ENCODE measurements at places on chromosomes 2 and 18. TPM values are rescaled to one million over a fixed set of nuclear protein-coding genes. Genes with fewer than 3 reads are reported as not detected.
A peak's percentile ranks its signal among the peaks of the same experiment; 100 is the strongest.

GRCh38 chr18:75799449-75800330 is 372.2 kb upstream of the SMIM21 start:
- no peaks in the 10 kb centered on the region for H3K36me3 ChIP-seq
- H3K4me1 ChIP-seq: no peaks in the 10 kb centered on the region
- H3K27ac ChIP-seq: no peak overlapping the region
- H3K27me3 ChIP-seq: no peaks in the 10 kb centered on the region

DNA sequence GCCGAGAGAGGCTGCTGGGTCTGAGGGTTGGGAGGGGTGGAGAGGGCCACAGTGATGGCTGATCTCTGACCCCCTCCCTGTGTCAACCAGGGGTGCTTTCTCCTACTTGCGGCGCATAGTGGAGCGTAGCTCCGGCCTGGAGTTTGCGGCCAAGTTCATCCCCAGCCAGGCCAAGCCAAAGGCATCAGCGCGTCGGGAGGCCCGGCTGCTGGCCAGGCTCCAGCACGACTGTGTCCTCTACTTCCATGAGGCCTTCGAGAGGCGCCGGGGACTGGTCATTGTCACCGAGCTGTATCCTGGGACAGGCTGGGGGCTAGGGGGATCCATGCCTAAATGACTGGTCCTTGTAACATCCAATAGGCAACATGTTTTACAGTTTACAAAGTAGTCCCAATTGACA is 20.9 kb upstream of the GMPPA start:
- H3K4me1 ChIP-seq: no peaks in the 10 kb centered on the region
- no peak for DNase-seq
- no peaks in the 10 kb centered on the region for H3K27me3 ChIP-seq
- no peaks in the 10 kb centered on the region for H3K36me3 ChIP-seq

- no peak overlapping the region for H3K4me3 ChIP-seq
- no peak overlapping the region for H3K27ac ChIP-seq
- H3K36me3 ChIP-seq: peaks cover 91% of the 10 kb centered on the region
These were observed 29.6 kb downstream of the PTCD3 start for GRCh38 chr2:86135653-86136052.

DNA sequence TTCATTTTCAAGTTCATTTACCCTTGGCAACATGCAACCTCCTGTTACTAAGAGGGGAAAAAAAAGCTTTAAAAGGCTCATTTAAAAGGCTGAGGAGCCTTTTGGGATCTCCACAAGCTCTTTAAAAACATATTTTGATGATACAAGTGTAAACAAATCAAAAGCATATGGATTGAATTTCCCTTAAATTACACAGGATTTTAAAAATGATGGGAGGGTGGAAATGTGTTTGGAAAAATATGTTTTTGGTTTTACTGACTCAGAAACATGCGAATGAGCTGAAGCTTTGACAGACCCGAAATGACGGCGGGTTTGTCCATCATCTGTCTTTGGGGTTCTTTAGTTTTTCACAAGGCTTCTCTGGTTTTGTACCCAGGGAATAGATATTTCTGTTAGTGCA is 180.6 kb upstream of the CCDC68 start:
- H3K4me3 ChIP-seq: no peak overlapping the region
- no peaks in the 10 kb centered on the region for H3K4me1 ChIP-seq
- H3K27ac ChIP-seq: no peak overlapping the region
- no peaks in the 10 kb centered on the region for H3K36me3 ChIP-seq
- no peak for DNase-seq
- H3K27me3 ChIP-seq: no peaks in the 10 kb centered on the region

GRCh38 chr2:127154396-127154795 is 47.4 kb upstream of the BIN1 start:
- H3K4me3 ChIP-seq: no peak overlapping the region
- H3K36me3 ChIP-seq: no peaks in the 10 kb centered on the region
- H3K27ac ChIP-seq: peak overlapping the region; percentile 31
- no peaks in the 10 kb centered on the region for H3K4me1 ChIP-seq
- no peak for DNase-seq
- no peaks in the 10 kb centered on the region for H3K27me3 ChIP-seq

GRCh38 chr18:48161191-48161910 is 230.9 kb upstream of the SMAD2 start:
- H3K4me1 ChIP-seq: peaks cover 36% of the 10 kb centered on the region
- peak overlapping the region; percentile 51 for H3K4me3 ChIP-seq
- DNase-seq: peak; percentile 45
- H3K27me3 ChIP-seq: no peaks in the 10 kb centered on the region

DNA sequence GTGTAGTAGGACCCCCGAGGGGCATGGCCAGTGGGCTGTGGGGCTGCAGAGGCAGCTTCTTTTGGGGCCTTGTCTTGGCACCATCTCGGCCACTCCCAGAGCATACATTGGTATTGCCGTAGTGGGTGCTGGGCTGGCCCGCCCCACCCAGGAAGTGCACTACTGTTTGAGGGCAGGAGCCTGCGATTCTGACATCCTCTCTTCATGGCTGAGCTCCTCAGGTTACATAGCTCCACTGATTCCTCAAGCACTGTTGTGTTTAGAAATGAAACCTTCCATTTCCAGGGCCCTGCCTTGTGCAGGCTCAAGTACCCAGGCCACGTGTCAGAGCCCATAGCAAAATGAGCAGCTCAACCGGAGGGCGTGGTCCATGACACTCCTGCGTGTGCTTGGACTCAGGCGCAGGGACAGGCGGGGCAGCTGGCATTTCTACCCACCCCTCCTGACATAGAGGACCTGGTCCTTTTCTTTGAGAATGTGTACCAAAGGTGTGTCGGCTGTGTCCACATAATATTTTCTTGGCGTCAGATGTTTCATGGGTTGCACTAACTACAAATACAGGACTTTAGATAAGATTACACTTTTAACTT is 67.9 kb downstream of the DGKD start:
- peaks cover 15% of the 10 kb centered on the region for H3K4me1 ChIP-seq
- no peak overlapping the region for H3K4me3 ChIP-seq
- peak overlapping the region; percentile 85 for H3K27ac ChIP-seq
- H3K27me3 ChIP-seq: no peaks in the 10 kb centered on the region

DNA sequence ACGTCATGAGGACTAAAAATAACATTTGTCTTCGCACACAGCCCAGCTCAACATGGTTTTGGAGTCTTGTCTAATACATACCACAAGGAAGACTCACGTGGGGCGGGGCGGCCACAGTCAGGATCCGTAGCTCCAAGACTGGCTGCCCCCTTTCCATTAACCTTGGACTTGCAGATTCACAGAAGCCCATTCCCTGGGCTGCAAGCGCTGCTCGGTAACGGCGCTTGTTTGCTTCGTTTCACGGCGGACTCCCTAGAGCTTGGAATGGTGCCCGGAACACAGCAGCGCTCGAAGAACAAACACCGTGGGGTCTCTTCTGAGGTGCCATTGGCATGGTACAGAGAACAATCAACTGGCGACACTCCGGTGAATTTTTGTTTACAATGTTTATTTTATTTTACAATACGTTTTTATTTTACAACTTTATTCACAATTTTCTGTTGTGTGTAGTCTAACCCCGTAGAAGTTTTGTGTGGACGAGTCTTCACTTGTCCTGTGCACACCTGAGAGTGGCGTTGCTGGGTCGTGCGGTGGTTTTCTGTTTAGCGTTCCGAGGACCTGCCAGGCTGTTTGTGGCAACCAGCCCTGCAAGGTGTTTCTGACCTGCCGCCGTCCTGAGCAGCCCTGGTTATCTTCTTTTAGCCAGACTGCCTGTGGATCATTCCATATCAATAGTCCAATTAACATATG is 126.5 kb downstream of the GALR1 start:
- no peak for DNase-seq
- no peak overlapping the region for H3K27ac ChIP-seq

DNA sequence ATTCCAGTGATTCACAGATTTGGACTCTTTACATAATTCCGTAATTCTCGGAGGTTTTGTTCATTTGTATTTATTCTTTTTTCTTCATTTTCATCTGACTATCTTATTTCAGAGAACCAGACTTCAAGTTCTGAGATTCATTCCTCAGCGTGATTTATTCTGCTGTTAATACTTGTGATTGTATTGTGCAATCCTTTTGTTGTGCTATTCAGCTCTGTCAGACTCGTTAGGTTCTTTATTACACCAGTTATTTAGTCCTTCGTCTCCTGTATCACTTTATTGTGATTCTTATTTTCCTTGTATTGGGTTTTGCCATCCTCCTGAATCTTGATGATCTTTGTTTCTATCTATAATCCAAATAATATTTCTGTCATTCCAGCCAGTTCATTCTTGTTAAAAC is 529.3 kb upstream of the LRRTM4 start:
- H3K27me3 ChIP-seq: no peaks in the 10 kb centered on the region
- no peaks in the 10 kb centered on the region for H3K4me1 ChIP-seq
- no peak overlapping the region for H3K27ac ChIP-seq
- no peak for DNase-seq
- no peak overlapping the region for H3K4me3 ChIP-seq

- no peaks in the 10 kb centered on the region for H3K4me1 ChIP-seq
- H3K36me3 ChIP-seq: no peaks in the 10 kb centered on the region
- H3K27me3 ChIP-seq: no peaks in the 10 kb centered on the region
- H3K27ac ChIP-seq: no peak overlapping the region
- H3K4me3 ChIP-seq: no peak overlapping the region
- DNase-seq: no peak
These were observed 1398.3 kb downstream of the DSC3 start for GRCh38 chr18:29644276-29644675.

DNA sequence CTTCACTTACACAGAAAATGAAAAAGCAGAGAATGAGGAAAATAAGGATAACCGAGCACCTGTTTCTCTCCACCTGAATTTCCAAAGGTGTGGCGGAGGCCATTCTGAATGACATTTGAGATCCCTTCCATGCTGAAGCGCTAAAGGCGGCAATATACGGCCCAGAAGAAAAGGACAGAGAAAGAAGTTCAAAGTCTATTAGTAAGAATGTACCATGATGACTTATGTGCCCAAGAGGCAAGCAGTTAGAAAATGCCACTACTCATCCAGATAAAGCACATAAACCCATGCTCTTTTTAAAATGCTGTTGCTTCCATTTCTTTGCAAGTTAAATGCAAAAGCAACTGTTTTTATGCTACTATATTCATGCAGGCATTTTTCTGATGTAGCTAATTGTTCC is 37.2 kb downstream of the FEZ2 start:
- DNase-seq: no peak
- H3K36me3 ChIP-seq: no peaks in the 10 kb centered on the region
- H3K4me1 ChIP-seq: no peaks in the 10 kb centered on the region
- no peak overlapping the region for H3K4me3 ChIP-seq

GRCh38 chr2:84847326-84848050 is 33.4 kb downstream of the TRABD2A start:
- DNase-seq: no peak
- H3K4me1 ChIP-seq: peaks cover 5% of the 10 kb centered on the region
- no peaks in the 10 kb centered on the region for H3K36me3 ChIP-seq

GRCh38 chr2:147600223-147600622 is 244.6 kb upstream of the ACVR2A start:
- H3K4me3 ChIP-seq: no peak overlapping the region
- H3K36me3 ChIP-seq: no peaks in the 10 kb centered on the region
- H3K27ac ChIP-seq: no peak overlapping the region
- H3K4me1 ChIP-seq: peaks cover 5% of the 10 kb centered on the region

DNA sequence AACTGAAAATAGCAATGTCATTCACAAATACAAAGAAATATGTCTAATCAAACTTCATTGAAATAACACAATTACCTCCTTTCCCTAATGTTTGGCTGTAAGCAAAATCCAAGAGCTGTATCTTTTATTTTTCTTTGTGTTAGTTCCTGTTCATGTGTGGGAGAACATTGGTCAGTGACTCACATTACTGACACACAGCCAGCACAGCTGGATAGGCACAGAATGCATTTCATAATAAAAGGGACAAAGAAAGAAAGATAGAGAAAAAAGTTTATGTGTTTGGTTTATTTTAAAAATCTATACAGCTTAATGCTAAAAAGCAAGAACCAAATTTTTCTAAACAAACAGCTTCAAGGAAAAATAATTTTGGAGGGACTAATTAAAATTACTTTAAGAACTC is 185.6 kb upstream of the COL3A1 start:
- no peak overlapping the region for H3K4me3 ChIP-seq
- no peaks in the 10 kb centered on the region for H3K36me3 ChIP-seq

DNA sequence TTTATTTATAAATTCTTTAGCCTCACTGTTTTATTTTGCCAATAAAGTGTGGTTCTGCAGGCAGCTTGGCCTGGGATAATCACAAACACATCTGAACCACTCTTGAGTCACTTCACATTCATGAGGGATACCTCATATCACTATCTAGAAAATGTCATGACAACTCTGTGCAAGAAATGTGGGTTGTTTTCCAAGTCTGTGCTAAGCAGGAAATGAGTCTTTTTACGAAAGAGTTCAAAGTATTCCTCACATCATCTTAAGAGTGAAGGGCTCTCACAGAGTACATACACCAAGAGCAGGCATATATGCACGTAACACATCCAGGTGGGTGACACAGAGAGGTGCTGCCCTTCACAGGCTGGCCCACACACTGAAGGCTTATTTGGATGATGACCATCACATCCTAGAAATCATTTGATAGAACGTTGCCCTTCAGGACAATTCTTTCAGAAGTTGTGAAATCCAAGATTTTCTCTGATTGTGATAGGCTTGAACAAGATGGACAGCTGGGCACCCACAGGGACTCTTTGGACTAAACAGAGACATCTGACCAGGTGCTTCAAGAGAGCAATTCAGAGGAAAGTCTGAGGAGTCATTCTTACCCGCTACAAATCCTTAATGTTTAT is 811.1 kb upstream of the LRATD1 start:
- DNase-seq: no peak
- no peaks in the 10 kb centered on the region for H3K4me1 ChIP-seq
- no peak overlapping the region for H3K27ac ChIP-seq
- no peaks in the 10 kb centered on the region for H3K36me3 ChIP-seq
- no peaks in the 10 kb centered on the region for H3K27me3 ChIP-seq

DNA sequence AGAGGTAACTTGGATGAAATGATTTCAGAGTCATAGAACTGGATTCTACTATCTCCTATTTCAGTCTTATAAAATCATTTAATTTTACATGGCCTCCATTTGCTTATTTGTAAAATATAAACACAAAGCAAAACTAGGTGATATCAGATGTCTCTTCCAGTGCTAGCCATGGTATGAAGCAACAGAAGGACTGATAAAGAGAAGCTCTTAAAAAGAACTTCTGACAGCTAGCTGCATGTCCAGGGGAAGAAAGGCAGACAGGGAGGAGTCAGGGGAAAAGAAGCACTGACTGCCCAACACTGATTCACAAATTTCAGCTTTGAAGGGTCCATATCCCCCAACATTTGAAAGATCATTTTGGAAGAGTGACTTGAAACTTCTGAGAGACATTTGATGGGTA is 6.4 kb downstream of the SLC8A1 start:
- H3K27ac ChIP-seq: no peak overlapping the region
- no peak overlapping the region for H3K4me3 ChIP-seq
- H3K27me3 ChIP-seq: no peaks in the 10 kb centered on the region
- DNase-seq: no peak
- no peaks in the 10 kb centered on the region for H3K4me1 ChIP-seq

- H3K4me3 ChIP-seq: no peak overlapping the region
- H3K36me3 ChIP-seq: no peaks in the 10 kb centered on the region
- H3K27me3 ChIP-seq: no peaks in the 10 kb centered on the region
- DNase-seq: no peak
These were observed 20.8 kb downstream of the LDLRAD4 start for GRCh38 chr18:13239171-13239956.

GRCh38 chr2:26080356-26080755 is 46.5 kb downstream of the RAB10 start:
- no peaks in the 10 kb centered on the region for H3K4me1 ChIP-seq
- no peaks in the 10 kb centered on the region for H3K27me3 ChIP-seq
- no peaks in the 10 kb centered on the region for H3K36me3 ChIP-seq
- H3K27ac ChIP-seq: no peak overlapping the region
- H3K4me3 ChIP-seq: no peak overlapping the region

The GALNT5 gene
- total RNA-seq: 6.6 TPM

The PSMA8 gene
- not detected for total RNA-seq

The GRHL1 gene
- total RNA-seq: 6.6 TPM

The RAB27B gene
- 7.1 TPM for total RNA-seq

The GALNT13 gene
- 1.6 TPM for total RNA-seq

The PLGLB1 gene
- total RNA-seq: 7.9 TPM

The SNED1 gene
- total RNA-seq: 83.3 TPM

The ODC1 gene
- total RNA-seq: 65.3 TPM

The ASXL3 gene
- total RNA-seq: 1.5 TPM
